T-helper 22 cell (primary cell): ENCODE measurements at places on chromosomes 2 and 18.

DNA sequence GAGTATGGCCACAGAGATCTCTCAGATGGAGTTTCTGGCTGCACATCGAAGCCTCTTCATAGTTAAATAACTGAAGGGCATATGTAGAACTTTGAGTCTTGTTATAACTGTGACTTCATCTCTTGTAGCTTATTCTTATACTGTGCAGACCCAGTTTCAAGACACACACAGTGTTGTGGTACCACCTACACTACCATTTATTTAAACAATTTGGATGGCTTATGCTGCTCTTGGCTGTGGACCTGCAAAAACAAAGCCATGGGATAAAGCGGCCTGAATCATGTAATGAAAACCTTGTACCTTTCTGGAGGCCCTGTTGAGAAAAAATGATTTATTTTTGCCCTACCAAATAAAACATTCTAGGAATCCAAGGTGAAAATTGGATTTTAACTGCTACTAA lies 262.8 kb upstream of the RASGRP3 start:
- no peak for DNase-seq

- no peak for DNase-seq
Measured at GRCh38 chr2:70035344-70035844, 51.9 kb upstream of the PCBP1 start.

GRCh38 chr2:201122276-201122675 lies 6.3 kb downstream of the CFLAR start:
- DNase-seq: no peak

GRCh38 chr2:136086253-136087016 lies 31.5 kb downstream of the CXCR4 start:
- no peak for DNase-seq

- DNase-seq: no peak
Measured at GRCh38 chr2:60585276-60585675, 31.8 kb upstream of the BCL11A start.

- DNase-seq: no peak
Measured at GRCh38 chr2:172484253-172484652, 56.9 kb downstream of the ITGA6 start.

GRCh38 chr2:230788554-230789175 lies 76.0 kb downstream of the CAB39 start:
- no peak for DNase-seq

GRCh38 chr2:185202945-185203528 lies 535.6 kb upstream of the FSIP2 start:
- DNase-seq: no peak

- no peak for DNase-seq
Measured at GRCh38 chr2:117621326-117621725, 193.2 kb upstream of the DDX18 start.

DNA sequence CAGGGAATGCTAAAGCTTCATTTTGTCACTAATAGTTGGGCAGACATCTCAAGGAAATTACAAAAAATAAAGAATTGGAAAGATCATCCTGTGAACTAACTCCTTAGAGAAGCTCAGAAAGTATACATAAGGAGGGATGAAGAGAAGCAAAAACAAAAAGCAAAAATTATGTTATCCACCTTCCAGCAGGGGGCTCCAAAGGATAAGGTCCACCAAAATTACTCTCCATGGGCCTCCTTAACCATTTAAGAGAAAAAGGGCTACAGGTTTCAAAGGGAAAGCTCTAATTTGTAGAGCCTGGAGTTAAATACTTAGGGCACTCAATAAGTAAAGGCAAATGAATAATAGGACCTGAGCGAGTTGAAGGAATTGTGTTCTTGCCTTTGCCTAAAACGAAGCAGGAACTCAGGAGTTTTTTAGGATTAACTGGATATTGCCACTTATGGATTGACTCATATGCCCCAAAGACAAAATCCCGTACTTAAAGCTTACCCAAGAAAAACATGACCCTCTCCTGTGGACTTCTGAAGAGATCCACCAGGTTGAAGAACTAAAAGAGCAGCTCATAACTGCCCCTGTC lies 1167.9 kb downstream of the DSC3 start:
- DNase-seq: no peak

- DNase-seq: no peak
Measured at GRCh38 chr2:156908825-156909224, 348.7 kb upstream of the GALNT5 start.

DNA sequence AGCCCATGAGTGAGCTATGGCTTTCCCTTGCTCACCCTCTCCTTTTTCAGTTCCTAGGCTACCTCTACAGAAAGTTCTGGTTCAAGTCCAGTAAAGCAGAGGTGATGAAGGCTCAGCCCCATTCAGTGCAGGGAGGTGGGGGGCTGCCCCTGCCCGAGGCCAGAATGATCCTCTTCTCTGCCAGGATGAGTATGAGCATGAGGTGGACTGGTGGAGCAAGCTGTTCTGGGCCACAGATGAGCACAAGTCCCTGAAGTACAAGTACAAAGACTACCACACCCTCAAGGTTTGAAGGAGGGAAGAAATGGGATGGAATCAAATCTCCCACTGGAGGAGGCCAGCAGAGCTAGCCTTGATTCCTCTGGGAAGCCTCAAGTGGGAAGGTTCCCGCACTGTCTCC lies 42.4 kb downstream of the LMAN2L start:
- no peak for DNase-seq

DNA sequence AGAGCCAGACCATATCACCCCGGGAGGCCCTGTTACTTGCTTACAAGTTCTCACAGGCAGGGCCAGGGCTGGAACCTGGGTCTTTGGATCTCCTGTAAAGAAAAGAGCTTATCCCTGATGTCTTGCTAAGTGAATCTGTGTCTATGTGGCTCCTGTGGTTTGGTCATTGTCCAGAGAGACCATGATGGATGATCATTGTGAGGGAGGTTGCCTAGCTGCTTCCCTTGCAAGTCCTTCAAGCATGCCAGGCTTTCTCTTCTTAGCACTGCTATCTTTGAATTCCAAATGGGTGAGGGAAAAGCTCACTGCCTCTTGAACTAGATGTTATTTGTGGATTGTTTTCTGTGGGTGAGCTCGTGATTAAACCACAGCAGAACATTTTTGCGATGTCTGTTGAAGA lies 151.6 kb downstream of the FSHR start:
- no peak for DNase-seq

DNA sequence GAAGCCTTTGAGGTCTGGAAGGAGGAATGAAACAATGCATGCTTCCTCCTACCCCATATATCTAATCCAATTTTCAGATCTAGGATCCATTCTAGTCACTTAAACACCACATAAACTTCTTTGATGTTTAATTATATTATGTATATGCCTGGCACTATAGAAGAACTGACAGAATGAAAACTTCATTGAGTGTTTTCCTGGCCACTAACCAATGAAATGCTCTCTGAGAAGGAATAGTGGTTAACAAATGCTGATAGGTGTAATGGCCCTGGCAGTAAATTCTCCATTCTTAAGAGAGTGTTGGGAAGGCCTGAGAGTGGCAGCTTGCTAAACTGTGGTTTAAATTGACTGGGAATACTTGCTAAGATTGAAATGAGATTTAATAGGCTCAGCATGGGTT lies 710.0 kb downstream of the LRRTM4 start:
- no peak for DNase-seq

DNA sequence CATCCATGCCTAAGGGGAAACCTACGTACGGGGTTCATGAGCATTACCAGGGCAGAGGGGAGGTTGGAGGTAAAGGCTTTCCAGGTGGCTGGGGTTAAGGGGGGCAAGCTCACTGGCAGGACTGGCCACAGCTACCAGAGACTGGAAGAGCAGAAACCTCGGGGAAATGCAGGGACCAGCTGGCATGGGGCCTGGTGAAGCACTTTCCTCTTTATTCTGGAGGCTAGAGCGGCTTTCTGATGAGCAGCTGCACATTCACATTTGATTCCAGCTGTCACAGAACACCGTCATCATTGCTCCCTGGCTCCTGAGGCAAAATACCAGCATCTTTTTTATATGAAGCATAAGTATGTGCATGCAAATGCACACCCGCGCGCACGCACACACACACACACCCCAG lies 28.7 kb upstream of the LRRC30 start:
- no peak for DNase-seq

- no peak for DNase-seq
Measured at GRCh38 chr2:119181391-119181790, 22.8 kb upstream of the C1QL2 start.

DNA sequence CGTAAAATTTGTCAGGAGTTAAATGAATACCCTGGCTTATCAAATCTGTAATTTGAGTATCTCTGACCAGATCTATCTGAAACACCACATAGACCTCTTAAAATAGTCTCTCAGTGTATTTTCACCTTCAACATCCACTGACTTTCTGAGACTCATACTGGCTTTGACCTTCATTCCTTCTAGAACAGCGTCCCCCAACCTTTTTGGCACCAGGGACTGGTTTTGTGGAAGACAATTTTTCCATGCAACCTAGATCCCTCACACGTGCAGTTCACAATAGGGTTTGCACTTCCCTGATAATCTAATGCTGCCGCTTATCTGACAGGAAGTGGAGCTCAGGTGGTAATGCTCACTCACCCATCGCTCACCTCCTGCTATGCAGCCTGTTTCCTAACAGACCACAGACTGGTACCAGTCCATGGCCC lies 3.2 kb downstream of the NBAS start:
- DNase-seq: no peak
